ENCODE measurements at places on chromosomes 13 and 19.

DNA sequence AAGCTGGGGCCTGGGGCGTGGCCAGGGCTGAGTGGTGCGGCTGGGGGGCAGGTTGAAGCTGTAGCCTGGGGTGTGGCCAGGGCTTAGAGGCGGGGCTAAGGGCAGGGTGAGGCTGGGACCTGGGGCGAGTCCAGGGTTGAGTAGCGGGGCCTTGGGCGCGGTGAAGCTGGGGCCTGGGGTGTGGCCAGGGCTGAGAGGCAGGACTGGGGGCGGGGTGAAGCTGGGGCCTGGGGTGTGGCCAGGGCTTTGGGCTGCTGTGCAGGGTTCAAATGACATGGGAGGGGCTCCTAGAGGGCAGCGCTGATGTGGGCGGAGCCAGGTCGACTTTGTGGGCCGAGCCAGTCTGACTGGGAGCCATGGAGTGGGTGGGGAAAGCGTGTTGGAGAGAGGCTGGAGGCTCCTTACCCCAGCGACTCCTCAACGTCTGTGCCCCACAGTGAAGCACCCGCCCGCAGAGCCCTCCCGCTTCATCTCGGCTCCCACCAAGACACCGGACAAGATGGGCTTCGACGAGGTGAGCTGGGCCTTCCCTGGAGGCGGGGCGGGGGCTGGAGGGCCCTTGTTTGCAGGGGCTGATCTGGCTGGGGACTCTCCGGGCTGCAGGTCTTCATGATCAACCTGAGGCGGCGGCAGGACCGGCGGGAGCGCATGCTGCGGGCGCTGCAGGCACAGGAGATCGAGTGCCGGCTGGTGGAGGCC is 21.5 kb downstream of the COLGALT1 start:
- no peak for DNase-seq

GRCh38 chr13:40127476-40127875 is 472.0 kb downstream of the COG6 start:
- DNase-seq: no peak

- DNase-seq: no peak
Observed at GRCh38 chr19:7251494-7251893, 42.7 kb downstream of the INSR start.

DNA sequence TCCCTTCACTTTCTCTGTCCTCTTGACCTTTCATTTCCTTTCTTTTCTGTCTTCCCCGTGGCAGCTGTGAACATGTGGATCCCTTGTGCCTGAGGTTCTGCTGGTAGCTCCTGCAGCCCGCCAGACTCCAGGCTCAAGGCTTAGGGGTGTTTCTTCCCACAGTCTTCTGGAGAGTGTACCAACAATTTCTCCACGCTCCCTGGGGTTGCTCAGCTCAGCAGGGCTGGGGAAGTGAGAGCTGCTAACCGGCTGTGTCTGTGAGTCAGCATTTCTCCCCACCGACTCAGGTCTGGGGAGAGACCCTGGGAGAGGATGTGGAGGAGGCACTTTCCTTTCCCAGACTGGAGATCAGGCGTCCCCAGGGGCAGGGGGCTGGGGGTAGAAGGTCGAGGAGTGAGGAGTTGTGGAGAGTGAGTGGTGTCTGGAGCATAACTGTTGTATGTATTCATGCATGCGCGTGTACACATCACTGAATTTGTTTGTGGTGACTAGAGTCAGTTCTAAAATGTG is 193.6 kb downstream of the KCNRG start:
- no peak for DNase-seq

DNA sequence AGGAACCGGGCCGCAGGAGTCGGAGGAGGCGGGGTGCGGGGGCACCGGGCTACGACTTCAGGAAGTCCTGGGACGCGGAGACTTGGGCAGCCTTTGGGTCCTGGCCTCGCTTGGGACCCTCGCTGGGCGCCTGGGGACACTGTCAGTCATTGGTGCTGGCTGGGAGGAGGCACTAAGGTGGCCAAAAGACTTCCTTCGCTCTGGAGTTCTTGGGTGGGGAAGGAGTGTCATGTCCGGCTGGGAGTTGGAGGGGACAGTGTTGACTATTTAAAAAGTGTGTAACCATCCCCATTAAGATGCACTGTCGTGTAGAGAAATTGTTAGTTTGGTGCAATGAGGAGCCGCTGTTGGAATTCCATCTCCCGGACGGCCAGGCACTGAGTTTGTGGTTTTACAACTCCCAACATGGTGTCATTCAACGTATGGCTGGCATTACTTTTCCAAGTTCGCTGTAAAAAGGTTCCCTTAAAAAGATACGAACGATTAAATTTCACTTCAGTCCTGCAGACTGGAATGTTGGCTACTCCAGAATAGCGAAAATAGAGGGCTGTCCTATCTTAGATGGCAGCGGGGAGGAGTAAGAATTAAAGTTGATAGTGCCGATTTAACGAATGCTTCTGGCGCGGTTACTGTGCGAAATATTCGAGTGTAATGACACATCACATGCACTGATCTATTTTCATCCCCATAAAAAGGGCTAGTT is 776 bp downstream of the DNAJC3 start:
- peak; percentile 3 for DNase-seq

- no peak for DNase-seq
Observed at GRCh38 chr13:30697177-30697953, 38.0 kb upstream of the ALOX5AP start.

- DNase-seq: no peak
Observed at GRCh38 chr13:26112843-26113242, 61.0 kb upstream of the SHISA2 start.

- DNase-seq: peak; percentile 59
Observed at GRCh38 chr19:2648528-2648937, 54.0 kb downstream of the GNG7 start.

GRCh38 chr13:24184882-24185281 is 24.4 kb downstream of the SPATA13 start:
- DNase-seq: no peak

DNA sequence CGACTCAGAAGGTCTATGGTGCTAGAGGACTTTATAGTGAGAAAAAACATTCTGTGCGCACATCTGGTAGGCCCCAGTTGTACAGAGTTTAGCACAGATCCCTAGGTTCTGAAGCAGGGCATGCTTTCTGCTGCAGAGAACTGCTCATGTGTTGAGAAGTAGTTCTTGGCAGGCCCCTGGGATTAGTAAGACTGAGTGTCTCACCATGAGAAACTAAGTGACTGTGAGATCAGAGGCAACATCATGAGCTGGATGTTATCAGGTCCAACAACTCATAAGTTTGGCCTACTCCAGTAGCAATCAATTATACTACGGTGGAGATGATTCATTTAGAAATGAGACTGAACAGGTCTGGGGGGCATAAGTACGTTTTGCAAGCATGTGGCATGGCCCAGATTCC is 507.4 kb upstream of the KLF12 start:
- no peak for DNase-seq

GRCh38 chr13:42334329-42334706 is 62.4 kb downstream of the AKAP11 start:
- DNase-seq: peak; percentile 8

DNA sequence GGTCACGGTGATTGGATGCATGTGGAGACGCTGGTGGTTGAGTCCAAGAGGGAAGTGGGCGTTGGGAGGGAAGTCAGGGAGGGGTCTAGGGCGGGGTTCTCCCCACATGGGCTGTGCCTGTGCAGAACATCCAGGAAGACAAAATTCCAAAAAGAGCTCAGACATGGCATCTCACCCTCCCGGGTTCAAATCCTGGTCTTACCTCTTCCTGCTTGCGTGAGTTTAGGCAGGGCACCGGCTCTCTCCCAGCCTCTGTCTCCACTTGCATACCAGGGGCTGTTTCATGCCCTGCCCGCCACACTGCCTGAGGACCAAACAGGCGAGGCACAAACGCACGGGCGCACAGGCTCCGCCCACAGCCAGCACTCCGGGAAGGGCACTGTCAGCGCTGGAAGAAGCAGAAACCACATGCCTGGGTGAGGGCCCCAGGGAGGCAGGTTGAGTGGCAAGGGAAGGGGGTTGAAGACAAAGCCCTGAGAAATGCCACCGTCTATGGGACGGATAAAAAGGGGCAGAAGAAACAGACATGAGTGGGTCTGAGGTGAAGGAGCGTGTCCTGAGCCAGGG is 123.6 kb upstream of the SOX1 start:
- no peak for DNase-seq

- no peak for DNase-seq
Observed at GRCh38 chr19:3042621-3043267, 13.7 kb upstream of the TLE2 start.

DNA sequence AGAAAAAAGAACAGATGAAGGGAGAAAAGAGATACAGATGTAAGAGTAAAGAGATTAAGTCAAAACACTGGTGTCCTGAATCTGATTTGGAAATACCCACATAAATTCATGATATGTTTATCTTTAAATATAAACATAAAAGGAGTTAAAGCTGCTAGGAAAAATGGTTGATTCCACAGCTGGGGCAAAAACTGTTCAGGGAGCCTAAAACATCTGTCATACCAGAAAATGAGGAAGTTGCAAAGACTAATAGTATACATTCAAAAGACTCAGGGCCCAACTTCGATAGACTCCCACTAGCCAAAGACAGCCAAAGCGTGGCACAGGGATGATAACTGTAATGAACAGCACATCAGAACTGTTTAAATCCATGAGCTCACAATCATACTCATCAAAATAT is 62.0 kb downstream of the ABCC4 start:
- no peak for DNase-seq

DNA sequence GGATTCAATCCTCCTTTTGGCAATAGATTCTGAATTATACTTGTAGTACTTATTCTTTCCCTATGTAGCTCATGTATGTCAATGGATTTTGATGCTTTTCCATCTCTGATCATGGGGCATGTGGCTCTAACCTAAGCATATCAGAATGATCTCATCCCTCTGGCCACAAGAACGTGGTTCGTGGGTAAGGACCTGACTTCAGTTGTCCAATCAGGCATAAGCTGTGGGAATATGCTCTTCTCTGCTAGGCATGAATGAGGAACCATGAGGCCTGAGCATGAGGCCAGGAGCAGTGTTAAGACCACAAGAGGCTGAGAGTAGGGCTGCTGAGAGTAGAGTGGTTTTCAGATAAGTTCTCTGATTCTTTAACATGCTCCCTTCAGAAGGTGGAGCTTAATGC is 292.4 kb upstream of the TSHZ3 start:
- DNase-seq: no peak

DNA sequence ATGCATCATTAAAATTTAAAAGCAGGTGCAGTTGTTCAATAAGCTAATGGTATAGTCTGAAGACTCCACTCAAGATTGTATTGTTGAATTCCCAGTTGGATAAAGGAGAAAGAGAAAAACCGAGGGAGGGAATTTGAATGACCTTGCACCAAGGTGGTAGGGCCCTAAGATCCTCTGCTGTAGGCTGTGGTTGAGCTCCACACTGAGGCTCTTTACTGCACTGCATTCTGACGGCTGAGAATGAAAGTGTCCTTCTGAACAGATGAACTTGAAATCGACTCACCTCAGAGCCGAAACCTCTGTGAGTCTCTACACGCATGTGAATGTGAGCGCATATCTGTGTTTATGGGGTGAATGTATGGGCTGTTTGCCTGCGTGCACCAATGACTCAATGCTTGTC is 388.9 kb upstream of the DACH1 start:
- DNase-seq: no peak

- peak; percentile 90 for DNase-seq
Observed at GRCh38 chr19:18304458-18305310, 18.2 kb downstream of the LSM4 start.

GRCh38 chr19:19610376-19611202 is 7.9 kb downstream of the PBX4 start:
- DNase-seq: no peak

DNA sequence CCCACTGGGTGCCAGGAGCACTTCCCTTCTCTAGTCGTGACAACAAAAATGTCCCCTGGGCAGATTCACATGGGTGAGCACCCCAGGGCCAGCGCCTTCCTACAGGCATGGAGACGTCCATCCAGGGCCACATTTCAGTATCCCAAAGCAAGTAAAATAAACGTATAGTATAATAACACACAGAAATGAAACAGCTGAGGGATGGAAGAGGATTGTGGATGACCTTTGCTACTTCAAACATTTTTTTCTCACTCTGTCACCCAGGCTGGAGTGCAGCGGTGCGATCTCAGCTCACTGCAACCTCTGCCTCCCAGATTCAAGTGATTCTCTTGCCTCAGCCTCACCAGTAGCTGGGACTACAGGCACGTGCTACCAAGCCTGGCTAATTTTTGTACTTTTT is 28.2 kb downstream of the CILP2 start:
- DNase-seq: no peak

GRCh38 chr19:8120636-8121480 is 28.5 kb downstream of the FBN3 start:
- no peak for DNase-seq

DNA sequence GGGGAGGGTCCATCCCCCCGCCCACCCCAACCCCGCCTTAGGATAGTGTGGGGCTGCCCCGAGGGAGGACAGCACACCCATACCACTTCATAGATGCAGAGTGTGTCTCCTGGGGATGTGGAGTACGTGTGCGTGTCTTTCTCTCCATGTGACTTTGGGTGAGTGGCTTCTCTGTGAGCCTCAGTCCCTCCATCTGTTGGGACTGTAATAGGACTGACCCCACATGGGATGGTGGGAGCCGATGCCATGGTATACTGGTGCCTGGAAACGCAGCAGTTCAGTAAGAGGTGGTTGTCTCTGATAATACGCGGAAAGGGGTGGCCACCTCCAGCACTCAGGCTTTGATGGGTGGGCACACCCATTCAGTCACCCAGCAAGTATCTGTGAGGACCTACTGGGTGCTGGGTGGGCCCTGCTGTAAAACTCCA is 816 bp upstream of the PRKD2 start:
- DNase-seq: no peak

GRCh38 chr19:3302755-3303154 is 63.6 kb upstream of the NFIC start:
- DNase-seq: no peak

DNA sequence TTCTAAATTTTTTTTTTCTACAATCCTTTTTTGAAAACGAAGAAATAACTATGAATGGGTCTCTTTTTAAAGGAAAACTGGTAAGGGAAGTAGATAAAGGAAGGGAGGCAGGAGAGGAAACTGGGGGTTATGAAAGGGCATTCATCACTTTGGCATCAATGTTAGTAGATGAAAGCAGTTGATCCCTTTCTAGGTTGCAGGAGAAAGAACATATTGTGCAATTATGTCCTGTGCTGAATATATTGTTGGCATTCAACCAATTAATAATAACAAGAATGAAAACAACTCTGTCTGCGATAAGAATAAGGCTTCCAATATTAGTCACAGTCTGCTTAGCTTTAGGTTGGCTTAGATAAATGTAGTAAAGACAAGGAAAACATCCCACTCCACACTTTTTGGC is 796.8 kb upstream of the KLHL1 start:
- no peak for DNase-seq

DNA sequence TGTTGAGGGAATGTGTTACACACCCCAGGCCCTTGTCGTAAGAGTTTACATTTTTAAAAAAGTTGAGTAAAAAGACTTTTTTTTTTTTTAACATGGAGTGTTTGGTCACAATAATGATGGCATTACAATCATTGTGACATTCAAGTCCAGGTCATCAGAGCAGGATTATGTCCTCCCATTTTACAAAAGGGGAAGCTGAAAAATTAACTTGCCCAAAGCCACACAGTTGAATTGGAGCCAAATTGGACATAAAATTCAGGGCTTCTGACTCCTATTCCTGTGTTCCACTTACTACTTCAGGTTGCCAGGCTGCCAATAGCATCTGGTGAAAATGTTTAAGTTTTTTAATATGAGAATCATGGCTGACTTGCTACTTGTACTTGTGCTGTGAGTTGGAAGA is 49.3 kb downstream of the DLEU7 start:
- DNase-seq: no peak

- no peak for DNase-seq
Observed at GRCh38 chr19:31338069-31338776, 11.0 kb downstream of the TSHZ3 start.

GRCh38 chr13:114099191-114099590 is 33.2 kb downstream of the RASA3 start:
- no peak for DNase-seq

- no peak for DNase-seq
Observed at GRCh38 chr13:27263438-27263837, 7.2 kb upstream of the RASL11A start.

All from activated CD4-positive, alpha-beta T cell treated with anti-CD3 and anti-CD28 coated beads for 4 hours (primary cell).